ENCODE measurements at places on chromosomes 5 and 9.

GRCh38 chr5:61050292-61050691, 105.3 kb downstream of the NDUFAF2 start:
- no peak for DNase-seq

- DNase-seq, result no peak
Observed at GRCh38 chr9:124292696-124293593, 35.2 kb downstream of the NEK6 start.

DNA sequence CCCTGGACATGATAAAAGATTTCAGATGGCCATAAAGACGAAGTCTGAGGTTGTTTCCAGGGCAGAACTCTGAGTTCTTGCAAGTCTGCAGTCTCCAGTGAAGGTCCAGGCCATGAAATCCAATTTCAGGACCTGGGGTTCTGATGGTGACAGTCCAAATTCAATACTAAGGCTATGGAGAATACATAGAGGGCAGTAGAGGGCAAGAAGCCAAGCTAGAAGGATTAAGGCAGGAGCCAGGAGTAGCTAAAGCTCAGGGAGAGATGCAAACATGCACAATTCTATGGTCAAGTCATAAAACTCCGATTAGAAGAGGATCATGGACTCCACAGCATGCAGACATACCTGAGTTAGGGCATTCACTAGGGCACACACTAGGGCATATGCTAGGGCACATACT, 11.4 kb downstream of the SLIT3 start:
- DNase-seq, result no peak

GRCh38 chr5:89973516-89973915, 436.0 kb downstream of the CETN3 start:
- no peak for DNase-seq

Measured in amniotic stem cell (primary cell).